Kidney (tissue), 22 donors: ENCODE measurements at places on chromosomes 12 and 14. TPM values are rescaled to one million over a fixed set of nuclear protein-coding genes. Genes with fewer than 3 reads are reported as not detected.

The ITGB7 gene
- total RNA-seq, result 14.5 TPM

The TMTC3 gene
- 23.5 TPM for total RNA-seq

The SSPN gene
- total RNA-seq, result 17.8 TPM

The TAS2R10 gene
- total RNA-seq, result 0.82 TPM

The SERPINA10 gene
- not detected for total RNA-seq

The GPX2 gene
- total RNA-seq, result 8.4 TPM

The DDN gene
- total RNA-seq, result not detected

The KLHL33 gene
- 0.72 TPM for total RNA-seq

The SIRT4 gene
- 1.5 TPM for total RNA-seq

The CIDEB gene
- 22.4 TPM for total RNA-seq

The MAP1LC3B2 gene
- 2.1 TPM for total RNA-seq

The VIPAS39 gene
- total RNA-seq, result 16.6 TPM

The MORN3 gene
- total RNA-seq, result 1.9 TPM

The TMEM253 gene
- total RNA-seq, result 0.41 TPM

The ASCL4 gene
- not detected for total RNA-seq

The TAMALIN gene
- 52.3 TPM for total RNA-seq

The B4GALNT3 gene
- 12.5 TPM for total RNA-seq

The BCL2L2 gene
- total RNA-seq, result 43.6 TPM

The ACSM4 gene
- not detected for total RNA-seq

The INHBC gene
- not detected for total RNA-seq

The LRRK2 gene
- total RNA-seq, result 110 TPM

The KLRC4 gene
- 1.4 TPM for total RNA-seq

The LUM gene
- 185 TPM for total RNA-seq
